Activated CD4-positive, CD25-positive, alpha-beta regulatory T cell treated with anti-CD3 and anti-CD28 coated beads, Interleukin-2, amount 50 U/mL, for 72 hours (primary cell): ENCODE measurements at places on chromosomes 3 and 15.

- DNase-seq: no peak
Observed at GRCh38 chr3:124174476-124174875, 182.6 kb upstream of the ROPN1 start.

DNA sequence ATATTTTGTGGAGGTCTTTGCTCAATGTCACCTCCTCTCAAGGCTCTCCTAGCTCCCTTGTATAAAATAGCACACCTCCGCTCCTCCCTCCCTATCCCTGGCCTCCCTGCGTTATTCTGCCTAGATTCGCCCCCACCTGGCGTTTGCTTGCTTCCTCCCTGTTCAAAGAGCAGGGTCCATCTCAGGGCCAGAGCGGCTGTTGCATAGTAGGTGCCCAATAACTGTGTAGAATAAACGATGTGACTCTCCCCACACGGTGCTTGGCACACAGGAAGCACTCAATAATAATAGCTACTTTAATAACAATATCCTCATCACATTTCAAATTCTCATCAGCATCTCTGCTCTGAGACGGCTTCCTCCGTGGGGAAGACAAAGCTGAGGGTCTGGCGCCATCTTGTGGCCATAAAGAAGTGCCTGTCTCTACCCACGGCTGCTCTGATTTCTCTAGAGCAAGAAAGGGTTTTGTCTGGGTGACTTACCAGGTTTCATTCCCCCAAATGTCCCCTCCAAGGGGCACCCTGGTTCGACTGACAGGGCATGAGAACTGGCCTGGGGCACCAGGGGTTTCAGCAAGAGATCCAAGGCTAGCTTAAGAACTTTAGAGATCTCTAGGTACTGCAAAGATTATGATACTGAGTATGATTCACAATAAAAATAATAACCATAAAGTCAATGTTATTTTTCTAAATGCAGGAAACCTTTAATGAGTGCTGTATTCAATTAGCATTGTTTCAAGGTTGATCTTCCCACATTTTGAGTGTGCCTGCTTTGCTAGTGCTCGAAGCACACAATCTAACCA, 16.1 kb downstream of the CD276 start:
- peak; percentile 72 for DNase-seq

DNA sequence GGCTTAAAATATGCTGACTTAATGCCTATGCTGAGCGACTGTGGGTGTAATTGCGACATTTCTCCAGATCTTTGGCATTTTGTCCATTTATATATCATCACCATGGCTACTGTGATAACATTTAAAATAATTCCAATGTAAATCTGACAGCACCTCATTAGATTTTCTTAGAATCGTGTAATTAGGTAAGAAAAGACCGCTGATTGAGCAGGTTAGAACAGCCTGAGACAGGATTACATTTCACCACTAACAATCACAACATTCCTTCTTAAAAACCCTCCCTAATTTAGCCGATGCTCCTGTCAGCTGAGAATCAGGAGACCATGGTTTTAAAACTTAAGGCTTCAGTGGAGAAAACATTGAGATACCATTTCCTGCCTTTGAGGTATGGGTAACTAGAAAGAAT, 455.3 kb upstream of the PDZRN3 start:
- DNase-seq: no peak

DNA sequence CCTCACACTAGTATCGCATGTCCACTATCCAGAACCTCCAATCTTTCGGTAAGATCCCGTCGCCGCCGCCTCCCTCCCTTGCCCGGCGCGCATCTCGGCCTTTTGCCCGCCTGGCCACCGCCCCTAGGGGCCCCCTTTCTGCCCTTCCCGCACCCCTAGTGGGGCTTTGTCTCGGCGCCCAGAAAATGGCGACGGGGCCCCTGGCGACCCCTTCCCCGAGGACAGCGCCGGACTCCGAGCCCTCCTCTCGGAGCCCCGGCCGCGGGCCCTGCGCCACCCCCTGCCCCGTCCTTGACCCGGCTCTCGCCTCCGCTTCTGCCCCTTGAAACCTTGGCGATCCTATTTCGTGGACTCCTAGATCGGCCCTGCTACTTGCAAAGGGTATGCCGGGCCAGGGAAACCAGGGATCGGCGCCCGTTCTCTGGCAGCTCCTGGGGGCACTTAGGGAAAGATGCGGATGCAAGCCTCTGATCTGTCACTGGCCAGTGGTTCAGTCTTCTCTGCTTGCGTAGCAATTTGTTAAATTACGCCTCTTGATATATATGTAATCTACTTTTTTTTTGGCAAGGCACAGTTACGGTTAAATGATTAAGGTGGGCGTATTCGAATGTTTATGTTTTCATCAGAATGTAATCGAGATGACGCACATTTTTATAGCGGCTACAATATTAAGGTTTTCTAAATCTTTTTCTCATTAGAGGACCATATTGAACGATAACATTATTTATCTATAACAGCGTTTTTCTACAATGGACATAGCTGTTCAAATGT, 603 bp downstream of the EIF1B start:
- DNase-seq: no peak

DNA sequence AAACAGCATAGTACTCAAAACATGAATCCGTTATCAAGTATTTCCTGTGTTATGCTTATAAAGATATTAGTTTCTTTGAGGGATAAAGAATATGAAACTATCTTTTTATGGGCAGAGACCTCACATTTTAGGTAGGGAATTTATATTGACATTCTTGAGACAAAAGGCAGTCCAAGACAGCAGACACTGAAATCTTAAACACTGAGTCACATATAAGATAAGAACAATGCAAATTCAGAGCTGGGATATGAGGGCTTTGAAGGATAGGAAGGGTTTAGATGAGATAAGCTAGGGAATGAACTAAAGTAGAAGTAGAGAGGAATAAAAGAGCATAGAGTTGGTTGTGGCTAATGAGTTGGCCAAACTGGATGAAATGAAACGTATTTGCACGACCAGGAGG, 58.4 kb downstream of the ASTE1 start:
- DNase-seq: no peak

- no peak for DNase-seq
Observed at GRCh38 chr15:94666553-94666952, 435.2 kb downstream of the MCTP2 start.

- DNase-seq: no peak
Observed at GRCh38 chr15:100093211-100094126, 248.3 kb downstream of the ADAMTS17 start.
